ENCODE measurements at places on chromosomes 4 and X. TPM values are rescaled to one million over a fixed set of nuclear protein-coding genes. Genes with fewer than 3 reads are reported as not detected.

DNA sequence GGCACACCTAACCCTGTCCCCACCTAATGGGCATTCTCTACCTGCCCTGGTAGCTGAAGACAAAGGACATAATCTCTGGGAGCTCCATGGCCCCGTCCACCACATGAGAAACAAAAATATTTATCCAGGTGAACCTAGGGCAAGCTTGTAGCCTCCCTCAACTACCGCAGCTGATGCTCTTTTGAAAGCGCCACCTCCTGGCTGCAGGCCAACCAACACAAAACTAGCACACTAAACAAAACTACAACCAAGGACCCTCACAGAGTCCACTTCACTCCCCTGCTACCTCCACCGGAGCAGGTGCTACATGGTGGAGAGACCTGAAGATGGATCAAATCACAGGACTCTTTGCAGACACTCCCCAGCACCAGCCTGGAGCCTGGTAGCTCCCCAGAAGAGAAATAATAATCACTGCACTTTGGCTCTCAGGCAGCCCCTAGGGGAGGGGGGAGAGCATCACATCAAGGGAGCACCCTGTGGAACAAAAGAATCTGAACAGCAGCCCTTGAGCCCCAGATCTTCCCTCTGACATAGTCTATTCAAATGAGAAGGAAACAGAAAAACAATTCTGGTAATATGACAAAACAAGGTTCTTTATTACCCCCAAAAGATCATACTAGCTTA is 111.3 kb upstream of the ATP8A1 start:
- DNase-seq = peak; percentile 11

GRCh38 chr4:8438743-8439142 is 1.8 kb downstream of the ACOX3 start:
- no peak for DNase-seq

- peak; percentile 5 for DNase-seq
These were observed 260.5 kb downstream of the TMA16 start for GRCh38 chr4:163755013-163755412.

GRCh38 chrX:100685284-100685996 is 41.4 kb downstream of the SRPX2 start:
- DNase-seq = peak; percentile 72

- DNase-seq = no peak
These were observed 61.2 kb downstream of the GAB1 start for GRCh38 chr4:143397887-143398286.

DNA sequence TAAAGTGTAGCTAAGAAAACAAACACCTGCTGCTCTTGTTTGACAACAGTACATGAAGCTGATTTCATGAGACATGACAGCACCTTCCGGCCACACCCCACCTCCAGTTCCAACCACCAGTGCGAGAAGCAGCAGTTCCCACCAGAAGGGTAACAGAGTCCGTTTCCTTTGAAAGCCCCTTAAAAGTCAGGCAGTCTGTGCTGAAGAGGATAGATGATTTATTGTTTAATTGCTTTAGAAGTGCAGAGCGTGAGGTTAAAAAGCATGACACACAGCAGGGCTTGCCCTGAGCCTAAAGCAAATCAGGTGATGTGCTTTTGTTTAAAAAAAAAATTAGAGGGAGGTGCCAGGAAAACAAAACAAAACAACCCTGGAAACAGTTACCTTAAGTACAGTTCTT is 82.6 kb downstream of the HADH start:
- no peak for DNase-seq

The LUZP4 gene
- total RNA-seq = not detected

The IGFBP7 gene
- 0.86 TPM for total RNA-seq
